ENCODE measurements at places on chromosomes 4 and X.
A peak's percentile ranks its signal among the peaks of the same experiment; 100 is the strongest.

GRCh38 chrX:138859421-138859820 is 147.9 kb upstream of the FGF13 start:
- no peak for DNase-seq

DNA sequence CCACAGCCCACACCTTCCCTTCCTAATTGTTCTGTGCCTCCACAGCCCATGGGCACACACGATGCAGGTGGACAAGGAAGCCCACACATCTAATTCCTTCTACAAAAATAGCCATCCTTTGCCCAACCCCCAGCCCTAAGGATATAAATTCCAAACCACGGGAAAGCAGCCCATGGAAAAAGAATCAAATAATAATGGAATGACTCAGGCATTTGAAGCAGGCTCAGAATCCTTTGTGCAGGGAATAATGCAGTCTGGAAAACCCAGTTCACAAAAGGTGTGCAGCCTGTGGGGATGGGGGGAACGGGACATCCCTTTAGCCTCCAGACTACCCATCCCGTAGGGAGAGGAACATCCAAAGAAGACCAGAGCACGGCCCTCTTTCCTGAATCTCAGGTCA is 342.3 kb upstream of the GALNT7 start:
- no peak for DNase-seq

GRCh38 chrX:129791961-129792570 is 12.3 kb downstream of the SASH3 start:
- no peak for DNase-seq

DNA sequence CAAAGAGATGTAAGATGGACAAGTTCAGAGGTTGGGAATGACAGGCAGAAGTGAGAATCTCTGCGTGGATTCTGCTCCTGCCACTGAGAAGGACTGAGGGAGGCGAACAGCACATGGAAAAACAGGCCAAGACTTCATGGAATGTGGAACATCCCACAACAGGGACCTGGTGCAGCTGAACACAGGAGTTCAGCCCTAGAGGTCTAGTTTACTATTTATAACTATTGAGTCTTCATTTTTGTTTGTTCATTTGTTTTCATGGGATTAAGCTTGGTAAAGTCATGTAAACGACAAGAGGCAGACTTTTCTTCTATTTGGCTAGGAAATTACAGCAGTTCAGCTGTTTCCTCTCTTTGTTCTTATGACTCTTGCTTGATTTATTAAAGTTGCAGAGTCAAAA is 234.5 kb downstream of the MAML3 start:
- no peak for DNase-seq

GRCh38 chr4:123659730-123660129 is 263.1 kb downstream of the SPRY1 start:
- no peak for DNase-seq

DNA sequence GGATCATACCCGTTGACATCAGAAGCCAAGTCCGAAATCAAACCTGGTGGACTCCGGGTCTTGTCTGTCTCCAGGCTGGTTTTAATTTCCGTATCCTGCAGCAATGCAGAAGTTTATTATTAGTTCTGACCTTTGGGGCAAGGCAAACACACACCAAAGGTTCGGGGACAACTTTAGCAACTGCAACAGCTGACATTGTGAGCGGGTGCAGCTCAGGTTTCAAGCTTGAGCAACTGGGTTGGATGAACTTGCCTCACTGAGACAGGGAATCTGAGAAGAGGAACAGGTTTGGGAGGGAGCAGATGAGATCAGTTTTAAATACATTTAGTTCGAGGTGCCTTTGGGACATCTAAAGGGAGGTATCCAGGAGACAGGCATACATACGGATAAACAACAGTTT is 110.7 kb downstream of the GNL3L start:
- peak; percentile 72 for DNase-seq

GRCh38 chrX:39220952-39221351 is 419.7 kb downstream of the MID1IP1 start:
- no peak for DNase-seq

- no peak for DNase-seq
Observed at GRCh38 chr4:184021389-184021788, 116.3 kb downstream of the STOX2 start.

- DNase-seq: no peak
Observed at GRCh38 chrX:73647212-73647611, 84.2 kb downstream of the CHIC1 start.

- no peak for DNase-seq
Observed at GRCh38 chrX:139078761-139079280, 367.3 kb upstream of the FGF13 start.

- DNase-seq: no peak
Observed at GRCh38 chrX:40096395-40097091, 1.2 kb downstream of the BCOR start.

GRCh38 chrX:112577146-112577545 is 102.6 kb downstream of the LHFPL1 start:
- no peak for DNase-seq

DNA sequence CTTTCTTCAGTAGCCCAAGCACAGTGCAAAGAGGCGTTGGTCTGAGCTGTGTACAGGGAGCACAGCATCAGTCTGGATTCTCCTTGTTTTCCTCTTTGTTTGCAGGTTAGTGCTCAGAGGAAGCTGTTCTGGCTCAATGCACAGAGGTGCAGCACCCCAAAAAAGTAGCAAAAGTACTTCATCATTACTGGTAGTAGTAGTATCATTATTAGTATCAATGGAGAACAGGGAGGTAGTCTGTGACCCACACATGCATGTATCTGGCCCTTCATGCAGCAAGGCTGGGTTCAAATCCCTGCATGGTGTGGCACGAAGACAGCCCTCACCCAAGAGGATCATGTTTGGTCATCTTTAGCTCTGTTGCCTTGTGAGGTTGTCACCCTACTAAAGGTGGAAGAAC is 68.7 kb downstream of the CXXC4 start:
- DNase-seq: no peak

- no peak for DNase-seq
Observed at GRCh38 chr4:174211622-174212044, 71.8 kb downstream of the FBXO8 start.

DNA sequence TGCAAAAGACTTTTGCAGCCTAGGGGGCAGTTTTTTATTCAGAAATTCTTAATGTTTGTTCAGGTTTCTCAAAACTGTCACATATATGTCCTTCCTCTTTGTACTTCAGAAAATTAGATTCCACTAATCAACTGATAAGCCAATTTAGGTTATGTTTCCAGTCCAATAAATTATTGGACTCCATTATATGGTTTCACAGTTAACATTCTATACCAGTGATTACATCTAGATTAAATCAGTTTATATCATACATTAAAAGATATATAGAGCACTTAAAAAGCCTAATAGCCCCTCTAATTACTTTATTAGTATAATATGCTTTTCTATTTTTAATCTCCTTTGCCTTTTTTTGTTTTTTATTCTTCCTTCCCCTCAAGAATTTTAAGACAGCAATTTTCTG is 434.1 kb downstream of the INPP4B start:
- DNase-seq: no peak

DNA sequence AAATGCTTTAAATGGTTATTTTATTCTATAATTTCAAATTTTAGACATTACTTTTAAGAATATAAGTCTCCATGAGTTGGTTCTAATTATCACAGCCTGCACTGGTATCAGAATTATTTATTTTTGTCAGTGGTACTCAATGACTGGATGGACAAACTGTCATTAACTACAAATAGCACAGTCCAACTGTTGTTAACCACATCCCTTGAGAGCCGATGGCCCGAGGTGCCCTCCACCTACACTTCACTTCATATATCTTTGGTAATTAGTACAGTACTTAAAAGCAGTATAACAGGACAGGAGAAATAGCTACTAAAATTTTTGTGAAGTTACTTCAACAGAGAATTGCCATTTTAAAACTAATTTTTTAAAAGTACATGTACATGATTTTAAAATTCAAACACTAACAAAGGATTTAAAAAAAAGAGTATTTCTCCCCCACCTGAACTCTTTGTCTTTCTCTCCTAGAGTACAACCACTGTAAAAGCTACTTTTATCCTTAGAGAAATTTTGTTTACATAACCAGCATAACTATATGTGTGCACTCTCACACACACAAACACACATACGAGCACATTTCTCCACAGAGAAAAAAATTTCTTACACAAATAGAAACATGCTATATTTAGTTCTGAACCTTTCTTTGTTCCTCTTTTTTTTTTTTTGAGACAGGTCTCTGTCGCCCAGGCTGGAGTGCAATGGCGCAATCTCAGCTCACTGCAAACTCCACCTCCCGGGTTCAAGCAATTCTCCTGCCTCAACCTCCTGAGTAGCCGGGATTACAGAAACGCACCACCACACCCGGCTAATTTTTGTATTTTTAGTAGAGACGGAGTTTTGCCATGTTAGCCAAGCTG is 6.5 kb downstream of the TIFA start:
- no peak for DNase-seq

DNA sequence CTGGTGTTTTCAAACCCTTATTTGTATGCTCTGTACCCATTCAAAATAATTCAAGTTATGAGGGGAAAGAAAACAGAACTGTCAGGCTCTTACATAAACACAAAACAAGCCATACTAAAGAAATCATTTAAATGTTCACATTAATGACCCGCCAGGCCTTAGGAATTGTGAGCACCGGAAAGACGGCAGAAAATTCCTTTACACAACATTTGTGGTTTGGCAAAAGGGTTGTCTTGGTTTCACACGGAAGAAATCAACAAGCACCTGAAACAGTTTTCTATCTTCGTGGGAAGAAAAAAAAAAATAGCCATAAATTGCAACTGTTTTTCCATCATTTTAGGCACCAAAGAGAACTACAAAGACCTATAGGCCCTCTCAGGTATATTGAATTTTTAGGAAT is 188.5 kb upstream of the FTHL17 start:
- DNase-seq: no peak

- DNase-seq: no peak
Observed at GRCh38 chrX:9357518-9358114, 107.2 kb upstream of the TBL1X start.

DNA sequence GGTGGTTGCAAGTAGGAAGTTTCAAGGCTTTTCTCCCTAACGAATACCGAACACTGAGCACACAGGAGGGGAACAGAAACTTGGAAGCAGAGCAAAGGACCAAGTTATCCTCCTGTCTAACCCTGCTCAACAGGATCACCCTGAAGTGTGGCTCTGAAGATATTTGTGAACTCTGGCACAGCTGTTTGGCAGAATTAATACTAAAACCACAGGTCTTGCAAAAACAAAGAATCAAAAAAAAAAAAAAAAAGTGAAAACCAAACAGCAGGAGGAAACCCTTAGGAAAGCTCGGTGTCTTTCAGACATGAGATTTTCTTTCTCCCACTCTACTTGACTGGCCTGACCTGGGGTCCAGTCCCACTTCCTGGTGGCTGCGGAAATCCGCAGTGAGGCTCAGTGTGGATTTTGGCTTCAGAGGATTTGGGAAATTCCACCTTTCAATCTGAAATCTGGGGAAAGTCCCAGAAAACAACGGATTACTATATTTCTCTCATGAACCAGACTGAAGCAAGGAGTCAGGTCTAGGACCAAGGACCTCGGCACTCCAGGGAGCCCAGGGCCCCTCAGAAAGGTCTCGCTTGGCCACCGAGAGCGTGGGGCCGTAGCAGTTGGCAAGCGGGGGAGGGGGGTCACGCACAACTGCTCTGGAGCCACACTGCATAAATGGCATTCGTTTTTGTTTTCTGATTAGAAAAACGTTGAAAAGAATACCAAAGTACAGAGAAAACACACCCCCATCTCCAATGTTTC is 867 bp downstream of the TIFA start:
- DNase-seq: no peak

- no peak for DNase-seq
Observed at GRCh38 chr4:17058536-17058915, 160.1 kb upstream of the LDB2 start.

DNA sequence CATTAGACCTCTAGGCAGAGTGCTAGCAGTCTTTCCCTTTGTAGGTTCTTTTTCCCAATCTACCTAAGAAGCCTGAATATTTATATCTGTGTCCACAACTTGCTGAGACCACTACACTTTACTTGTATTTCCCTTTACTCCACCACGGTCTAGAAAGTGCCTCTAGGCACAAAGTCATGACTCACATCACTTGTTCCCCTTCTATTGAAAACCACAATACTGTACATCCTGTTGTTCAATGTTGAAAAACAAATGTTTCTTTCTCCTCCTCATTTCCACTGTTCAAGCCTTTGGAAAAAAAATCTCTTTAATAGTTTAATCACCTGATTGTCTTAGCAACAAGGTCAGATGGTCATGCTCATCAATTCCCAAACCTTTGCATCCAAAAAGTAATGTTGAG is 326.7 kb downstream of the GUCY2F start:
- DNase-seq: no peak

- DNase-seq: no peak
Observed at GRCh38 chr4:26763648-26764047, 97.0 kb upstream of the STIM2 start.

DNA sequence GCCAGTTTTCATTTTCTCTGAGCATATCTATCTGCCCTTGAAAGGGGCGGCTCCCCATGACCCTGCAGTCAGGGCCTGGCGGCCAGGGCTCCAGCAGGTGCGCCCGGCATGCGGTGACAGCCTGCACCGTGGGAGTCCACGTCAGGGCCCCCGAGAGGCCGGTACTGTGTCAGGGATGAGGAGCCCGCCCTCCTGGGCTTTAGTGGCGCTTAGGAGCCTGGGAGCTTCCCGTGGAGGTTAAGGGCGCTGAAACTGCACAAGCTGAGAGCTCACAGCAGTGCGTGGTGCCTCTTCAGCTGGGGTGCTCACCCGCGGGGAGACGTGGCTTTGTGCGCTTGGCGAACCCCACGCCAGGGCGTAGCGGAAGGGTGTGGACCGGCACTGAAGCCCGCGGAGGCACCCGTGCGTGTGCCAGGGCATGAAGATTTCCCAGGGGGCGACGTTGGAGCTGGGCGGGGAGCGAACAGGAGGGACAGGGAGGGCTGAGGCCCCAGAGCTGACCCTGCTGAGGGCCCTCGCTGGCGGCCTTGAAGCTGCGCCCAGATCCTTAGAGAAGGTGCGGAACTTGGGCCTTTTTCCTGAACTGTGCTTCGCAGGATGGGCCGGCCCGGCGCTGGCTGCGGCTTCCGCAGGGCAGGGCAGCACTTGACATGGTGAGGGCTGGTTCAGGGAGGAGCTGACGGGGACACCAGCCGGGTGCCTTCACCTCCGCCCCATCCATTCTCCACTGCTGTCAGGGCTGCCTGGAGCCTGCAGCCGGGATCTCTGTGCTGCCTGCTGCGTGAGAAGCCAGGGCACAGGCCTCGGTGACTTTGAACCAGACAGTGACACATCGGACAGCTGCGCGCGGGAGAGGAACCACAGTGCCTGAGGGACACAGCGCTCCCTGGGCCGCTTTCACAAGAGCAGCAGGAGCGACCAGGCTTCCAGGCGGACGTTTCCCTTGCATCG is 32.9 kb downstream of the HTT-AS start:
- DNase-seq: peak; percentile 66

GRCh38 chr4:74555231-74555630 is 110.3 kb downstream of the AREG start:
- DNase-seq: no peak

- no peak for DNase-seq
Observed at GRCh38 chr4:120025516-120025915, 41.1 kb downstream of the MAD2L1 start.

- DNase-seq: no peak
Observed at GRCh38 chr4:121138039-121138825, 25.9 kb downstream of the TNIP3 start.

GRCh38 chr4:38662522-38663089 is 1.4 kb upstream of the KLF3 start:
- no peak for DNase-seq

GRCh38 chr4:142960126-142960525 is 114.0 kb upstream of the INPP4B start:
- no peak for DNase-seq
